ENCODE measurements at places on chromosomes 1 and 21.
A peak's percentile ranks its signal among the peaks of the same experiment; 100 is the strongest.

DNA sequence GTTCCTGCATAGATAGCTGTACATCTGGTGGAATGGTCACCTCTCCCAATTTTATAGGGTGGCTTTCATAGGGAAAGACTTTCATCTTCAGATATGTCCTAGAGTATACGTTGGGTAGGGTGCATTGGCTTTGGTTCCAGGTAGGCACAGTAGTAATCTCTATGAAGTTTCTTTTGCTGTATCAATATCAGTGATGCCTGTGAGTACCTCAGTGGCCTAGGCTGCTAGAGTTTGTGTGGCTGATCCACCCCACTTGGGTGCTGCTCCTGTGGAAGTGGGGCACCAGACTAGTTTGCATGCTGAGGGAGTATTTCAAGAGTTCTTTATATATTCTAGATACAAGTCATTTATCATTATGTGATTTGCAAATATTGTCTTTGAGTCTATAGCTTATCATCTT is 370.5 kb upstream of the VAMP3 start:
- no peak for DNase-seq

GRCh38 chr1:115577513-115577912 is 64.3 kb upstream of the VANGL1 start:
- no peak for DNase-seq

DNA sequence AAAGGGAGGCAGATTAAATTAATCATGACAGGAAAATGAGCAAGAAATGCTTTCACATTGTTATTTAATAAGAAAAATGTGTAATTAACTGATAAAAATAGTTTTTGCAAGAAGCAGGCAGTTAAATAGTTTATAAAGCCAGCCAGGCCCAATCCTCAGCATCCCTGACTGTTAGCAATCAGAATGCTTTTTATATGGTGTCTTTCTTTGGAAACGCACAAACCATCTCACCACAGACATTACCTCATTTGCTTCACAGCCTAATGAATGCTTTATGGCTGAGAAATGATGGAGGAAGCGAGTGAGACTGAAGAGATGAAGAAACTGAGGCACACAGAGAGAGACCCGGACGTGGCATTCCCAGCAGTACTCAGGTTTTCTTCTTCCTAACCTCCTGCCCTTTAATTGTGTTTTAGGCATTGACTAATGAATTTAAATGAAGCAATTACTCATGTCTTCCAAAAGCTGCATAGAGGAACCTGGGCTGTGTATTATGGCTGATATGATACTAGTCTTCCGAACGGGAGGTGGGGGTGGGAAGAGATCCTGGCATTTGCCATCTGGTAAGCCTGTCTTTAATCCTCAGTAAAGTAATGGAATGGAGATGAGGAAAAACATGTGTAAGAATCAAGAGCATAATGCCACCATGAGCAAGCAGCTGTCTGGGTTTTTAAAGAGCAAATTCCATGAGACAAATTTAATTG is 116.1 kb upstream of the LMO4 start:
- DNase-seq: no peak

- DNase-seq: no peak
These were observed 15.8 kb downstream of the CAMK2N1 start for GRCh38 chr1:20470194-20470593.

DNA sequence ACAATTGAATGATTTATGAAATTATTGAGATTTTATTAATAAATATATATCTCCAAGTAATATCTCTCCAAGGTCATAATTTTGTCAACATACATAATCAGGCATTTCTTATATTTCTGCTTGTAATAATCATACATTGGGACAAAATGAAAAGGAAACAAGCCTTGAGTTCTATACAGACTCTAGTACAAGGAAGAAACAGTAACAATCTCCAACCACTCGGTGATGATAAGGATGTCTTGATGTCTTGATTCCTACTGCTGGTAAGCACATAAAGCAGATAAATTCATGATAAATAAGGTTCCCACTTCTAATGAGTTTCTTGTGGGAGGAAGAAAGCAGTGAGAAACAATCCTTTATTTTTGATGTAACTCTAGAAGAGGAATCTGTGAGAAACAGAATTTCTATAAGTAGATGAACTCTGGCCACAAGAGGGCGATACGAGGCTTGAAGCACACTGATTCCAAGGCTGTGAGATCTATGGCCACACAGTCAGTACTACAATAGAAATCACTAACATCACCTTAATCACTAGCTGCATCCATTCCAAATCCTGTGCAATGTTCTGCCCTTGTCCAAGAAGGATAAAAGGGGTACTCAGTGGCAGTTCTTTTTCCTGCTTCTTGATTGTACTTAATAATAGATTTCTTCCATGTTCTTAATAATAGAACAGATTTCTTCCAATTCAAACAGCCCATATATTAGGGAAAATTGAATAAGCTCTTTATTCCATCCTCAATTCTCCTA is 41.4 kb upstream of the LRRC8B start:
- peak; percentile 52 for DNase-seq

DNA sequence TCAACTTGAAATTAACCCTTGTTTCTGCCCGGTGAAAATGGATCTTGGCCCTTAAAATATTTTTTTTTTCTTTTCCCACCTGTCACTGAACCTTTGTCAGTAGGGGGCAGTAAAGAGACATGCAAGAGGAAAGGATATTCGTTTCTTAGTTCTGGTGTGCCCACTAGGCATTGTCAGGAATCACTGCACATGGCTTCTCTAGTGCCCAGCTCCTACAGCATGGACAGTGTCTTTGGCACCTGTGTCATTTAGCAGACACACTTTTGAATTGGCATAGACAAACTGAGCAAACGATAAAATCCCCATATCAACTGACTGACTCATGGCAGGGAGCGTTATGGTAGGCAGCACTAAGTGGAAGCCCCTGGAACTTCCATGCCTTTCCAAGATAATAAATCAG is 1048.1 kb downstream of the BRINP3 start:
- no peak for DNase-seq

DNA sequence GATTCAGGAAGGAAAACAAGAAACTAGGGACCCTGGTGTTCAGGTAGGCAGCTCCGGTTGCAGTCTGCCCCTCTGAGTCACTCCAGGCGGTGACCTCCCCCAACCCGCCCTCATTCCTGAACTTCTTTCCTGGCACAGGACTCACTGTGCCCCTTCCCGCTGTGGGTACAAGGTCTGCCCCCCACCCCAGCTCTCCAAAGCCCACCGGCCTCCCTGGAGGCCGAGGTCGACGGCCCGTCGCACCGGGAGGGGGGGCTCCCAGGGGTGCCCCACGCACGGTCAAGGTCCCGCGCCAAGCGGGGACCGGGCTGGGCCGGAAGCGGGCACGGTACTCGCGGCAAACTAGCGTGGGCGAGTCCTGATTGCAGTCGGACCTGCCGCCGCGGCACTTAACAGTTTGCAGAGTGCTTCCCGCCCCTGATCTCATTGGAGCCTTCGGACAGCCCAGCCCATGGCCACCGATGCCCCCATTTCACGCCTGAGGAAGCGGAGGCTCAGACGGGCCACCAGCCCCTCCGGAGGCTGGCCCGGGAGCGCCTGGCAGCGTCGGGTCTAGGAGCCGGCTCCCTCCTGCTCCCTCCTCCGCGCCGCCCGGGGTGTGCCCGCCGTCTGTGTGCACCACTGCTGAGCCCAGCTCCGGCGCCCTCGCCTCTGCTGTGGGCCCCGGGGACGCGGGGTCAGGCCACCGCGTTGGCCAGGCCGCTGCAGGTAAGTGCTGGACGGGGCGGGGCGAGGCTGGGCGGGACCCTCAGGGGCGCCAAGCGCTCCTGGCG is at the start of gene GJB3:
TSS of gene GJB3 (plus strand) at position 144 of the 773 bp plus-strand sequence. CDS start 3,549 bp downstream, outside the sequence.
- no peak for DNase-seq

GRCh38 chr1:18886003-18886335 is 16.4 kb downstream of the ALDH4A1 start:
- DNase-seq: no peak

GRCh38 chr1:87220993-87221392 is 107.7 kb upstream of the LMO4 start:
- DNase-seq: no peak

- DNase-seq: no peak
These were observed 98.0 kb downstream of the ADARB1 start for GRCh38 chr21:45172420-45172819.

GRCh38 chr1:38613996-38614395 is 245.6 kb downstream of the RRAGC start:
- DNase-seq: no peak

DNA sequence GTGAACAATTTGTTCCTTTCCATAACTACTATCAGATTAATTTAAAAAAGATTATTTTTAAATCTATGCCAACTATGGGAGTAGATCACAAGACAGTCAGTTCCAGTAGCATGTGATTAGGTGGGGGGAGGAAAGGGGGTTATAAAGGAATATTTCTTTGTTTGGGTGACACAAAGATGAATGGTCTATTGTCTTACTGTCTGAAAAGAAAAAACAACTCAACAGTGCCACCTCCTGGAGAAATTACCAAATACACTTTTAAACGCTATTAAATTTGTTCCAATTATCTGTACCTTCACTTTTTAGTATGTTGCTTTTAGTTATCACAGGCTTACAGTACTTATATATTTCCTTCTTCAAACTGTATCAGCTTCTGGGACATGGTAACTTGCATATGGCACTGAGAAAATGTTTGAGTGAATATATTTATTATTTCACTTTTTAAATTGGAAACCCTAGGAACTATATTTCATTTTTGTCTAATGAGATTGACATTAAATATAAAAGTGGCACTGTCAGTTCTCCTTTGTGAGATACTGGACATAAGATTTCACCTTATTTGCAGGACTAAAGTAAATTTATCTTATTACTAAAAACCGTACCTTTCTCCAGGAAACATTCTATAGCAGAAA is 1.7 kb upstream of the SORT1 start:
- DNase-seq: no peak

DNA sequence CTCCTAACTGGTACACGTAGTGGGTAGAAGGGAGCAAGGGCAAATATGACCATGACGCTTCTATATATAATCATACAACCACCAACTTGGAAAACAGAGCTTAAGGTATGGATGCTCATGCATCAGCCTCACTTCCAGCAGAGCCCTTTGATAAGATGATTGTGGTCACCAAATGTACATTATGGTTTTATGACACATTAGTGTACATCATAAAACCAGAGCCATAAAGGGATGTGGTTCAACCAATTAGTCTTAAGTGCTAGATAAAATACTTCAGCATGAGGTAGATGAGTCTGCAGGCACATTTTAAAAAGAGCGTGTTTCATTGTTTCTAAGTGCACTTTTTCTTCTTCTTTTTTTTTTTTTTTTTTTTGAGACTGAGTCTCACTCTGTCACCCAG is 43.7 kb downstream of the NIBAN1 start:
- no peak for DNase-seq

DNA sequence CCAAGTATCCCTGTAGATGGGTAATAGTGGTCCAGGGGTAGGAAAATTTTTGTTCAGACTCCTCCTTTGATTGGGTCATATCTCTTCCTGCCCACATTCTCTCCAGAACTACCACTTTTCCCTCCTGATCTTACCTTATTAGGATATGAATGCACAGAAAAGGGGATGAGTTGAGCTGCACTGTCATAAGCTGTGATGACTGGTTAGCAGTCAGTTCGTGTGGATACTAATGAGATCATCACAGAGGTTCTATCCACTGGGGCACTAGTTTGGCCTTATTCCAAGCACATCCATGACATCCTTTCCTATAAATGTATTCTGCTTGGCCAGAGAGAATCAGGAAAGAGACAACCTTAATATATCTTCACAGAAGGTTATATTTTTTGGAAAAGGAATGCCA is 22.1 kb upstream of the TBX15 start:
- DNase-seq: no peak

GRCh38 chr1:192516776-192517297 is 58.7 kb upstream of the RGS1 start:
- DNase-seq: no peak

GRCh38 chr1:165114022-165114888 is 242.3 kb downstream of the LMX1A start:
- no peak for DNase-seq

DNA sequence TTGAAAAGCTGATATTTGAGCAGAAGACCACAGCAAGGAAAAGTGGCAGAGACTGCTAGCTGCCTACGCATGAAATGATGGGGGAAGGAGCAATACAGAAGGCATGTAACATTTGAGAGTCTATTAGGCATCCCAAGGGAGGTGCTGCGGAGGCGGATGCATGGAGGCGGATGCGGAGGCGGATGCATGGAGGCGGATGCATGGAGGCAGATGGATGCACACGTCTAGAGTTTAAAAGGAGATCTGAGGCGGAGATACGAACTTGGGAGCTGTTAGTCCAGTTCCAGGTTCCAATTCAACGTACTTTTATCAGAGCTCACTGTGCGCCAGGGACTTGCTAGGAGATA is 744 bp upstream of the DDX20 start:
- DNase-seq: no peak

GRCh38 chr1:45621501-45621836 is 2.4 kb downstream of the CCDC17 start:
- DNase-seq: no peak

DNA sequence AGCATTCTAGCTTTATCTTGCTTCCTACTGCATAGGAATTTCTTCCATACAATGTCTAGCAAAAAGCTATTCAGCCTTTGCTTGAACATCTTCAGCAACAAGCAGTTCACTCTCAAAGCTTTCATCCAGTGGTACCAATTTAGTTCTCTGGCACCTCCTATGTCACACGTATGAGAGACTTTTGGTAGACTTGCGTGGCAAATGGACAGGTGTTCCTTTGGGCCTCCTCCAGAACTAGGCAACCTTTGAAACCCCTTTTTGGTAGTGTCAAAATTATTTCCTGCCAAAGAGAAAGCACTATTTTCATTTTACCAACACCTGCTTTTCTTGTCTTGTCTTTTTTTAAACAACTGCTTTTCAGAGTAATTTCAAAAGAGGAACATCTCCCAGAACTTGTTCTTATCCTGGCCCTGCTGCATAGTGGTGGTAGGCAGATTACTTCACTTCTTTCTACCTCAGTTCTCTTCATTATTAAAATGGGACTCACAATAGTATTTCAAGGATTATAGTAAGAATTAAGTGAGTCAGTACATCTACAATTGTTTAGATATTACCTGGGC is 122.4 kb downstream of the MAST2 start:
- no peak for DNase-seq

DNA sequence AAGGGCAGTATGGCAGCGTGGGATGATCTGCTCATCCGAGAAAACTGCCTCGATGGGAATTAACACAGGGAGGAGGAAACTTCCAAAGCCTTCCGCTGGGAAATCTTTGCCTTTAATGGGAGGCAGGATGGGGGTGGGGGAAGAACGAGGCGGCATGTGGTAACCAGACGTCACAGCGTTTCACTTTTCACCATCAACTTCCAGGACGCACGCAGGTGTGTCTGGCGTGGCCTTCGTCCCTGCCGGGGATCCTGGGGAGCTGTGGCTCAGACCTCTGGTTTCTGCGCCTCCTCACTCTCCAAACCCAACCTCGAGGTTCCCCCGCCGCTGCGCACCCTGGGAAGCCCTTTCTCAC is 282 bp downstream of the RSPH1 start:
- no peak for DNase-seq

- DNase-seq: peak; percentile 74
These were observed 12.4 kb downstream of the SKI start for GRCh38 chr1:2240270-2241156.

Data from amygdala (tissue), 56 donors.